Keratinocyte (primary cell): ENCODE measurements at places on chromosomes 3 and 15. TPM values are rescaled to one million over a fixed set of nuclear protein-coding genes. Genes with fewer than 3 reads are reported as not detected.
A peak's percentile ranks its signal among the peaks of the same experiment; 100 is the strongest.

CHAC1 gene
- 6.4 to 7.2 TPM (median 6.9 TPM) in 3 replicates for polyA plus RNA-seq

DAZL gene
- not detected in 3 replicates for polyA plus RNA-seq

C2CD4A gene
- not detected in 3 replicates for polyA plus RNA-seq

GMNC gene
- polyA plus RNA-seq: 0.04 TPM in 1 of 3 replicates, not detected in the others

SEMA5B gene
- 0.03 to 0.28 TPM (median 0.04 TPM) in 3 replicates for polyA plus RNA-seq

DNA sequence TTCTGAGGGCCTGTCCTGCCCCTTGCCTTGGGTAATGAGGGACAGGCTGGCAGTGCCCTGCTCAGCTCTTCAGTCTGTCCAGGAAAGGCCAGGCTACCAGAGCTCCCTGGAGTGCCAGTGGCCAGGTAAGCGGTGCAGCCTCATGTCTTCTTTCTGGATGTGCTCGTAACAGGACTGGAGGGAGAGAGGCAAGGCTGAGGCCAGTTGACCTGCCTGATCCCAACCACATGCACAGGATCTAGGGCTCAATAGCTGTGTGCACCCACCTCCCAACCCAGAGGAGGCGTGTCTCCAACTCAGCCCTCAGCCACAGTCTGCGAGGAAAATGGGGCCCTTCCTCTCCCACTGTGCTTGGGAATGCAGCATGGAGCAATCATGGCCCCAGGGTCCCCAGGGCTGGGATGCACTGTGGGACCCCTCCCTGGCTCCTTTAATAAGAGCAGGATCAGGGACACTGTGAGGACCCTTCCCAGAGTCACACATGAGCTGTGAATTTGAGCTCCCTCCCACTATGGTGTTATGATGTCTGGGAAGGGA lies 22.5 kb downstream of the ALS2CL start:
- H3K36me3 ChIP-seq: peaks cover 27% of the 10 kb centered on the region
- no peaks in the 10 kb centered on the region for H3K4me1 ChIP-seq
- no peak for DNase-seq
- H3K27me3 ChIP-seq: no peaks in the 10 kb centered on the region

DNA sequence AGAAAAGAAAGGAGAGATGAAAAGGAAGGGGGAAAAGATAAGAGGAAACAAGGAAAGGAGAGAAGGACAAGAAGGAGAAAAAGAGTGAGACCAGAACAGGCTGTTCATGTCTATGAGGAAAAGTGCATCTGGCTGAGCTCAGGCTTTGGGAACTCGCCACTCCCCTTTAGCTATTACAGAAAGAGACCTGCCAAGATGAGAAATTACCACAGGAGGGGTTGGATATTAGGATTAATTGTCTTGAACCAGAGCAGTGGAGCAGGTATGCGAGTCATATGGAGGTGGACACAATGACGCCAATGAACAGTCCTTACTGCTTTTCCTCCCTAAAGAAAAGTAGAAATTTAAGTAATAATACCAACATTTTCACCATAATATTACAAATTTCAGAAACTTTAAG lies 577.0 kb upstream of the ARRDC4 start:
- no peak overlapping the region for H3K4me3 ChIP-seq
- H3K27me3 ChIP-seq: no peaks in the 10 kb centered on the region
- DNase-seq: no peak

- no peak for DNase-seq
- no peaks in the 10 kb centered on the region for H3K27me3 ChIP-seq
- H3K27ac ChIP-seq: no peak overlapping the region
- no peak overlapping the region for H3K4me3 ChIP-seq
- no peaks in the 10 kb centered on the region for H3K36me3 ChIP-seq
Observed at GRCh38 chr15:29449136-29449535, 179.5 kb upstream of the NSMCE3 start.

DNA sequence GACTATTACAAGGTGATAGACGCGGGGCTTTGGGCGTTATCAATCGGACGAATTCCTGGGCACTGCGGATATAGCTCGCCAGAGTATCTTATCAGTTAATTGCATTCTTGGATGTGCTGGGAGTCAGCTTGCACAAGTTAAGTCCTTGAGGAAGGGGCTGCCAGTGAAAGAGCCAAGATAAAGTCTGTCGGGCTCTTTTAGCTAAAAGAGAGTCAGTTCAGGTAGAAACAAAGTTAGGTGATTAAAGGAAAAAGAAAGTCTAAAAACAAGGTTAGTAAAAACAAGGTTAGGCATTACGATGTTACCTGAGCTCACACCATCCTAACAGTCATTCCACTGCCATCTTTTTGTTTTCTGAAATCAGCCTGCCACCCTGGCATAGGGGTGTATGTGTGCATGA lies 6.1 kb upstream of the MCF2L2 start:
- no peak overlapping the region for H3K4me3 ChIP-seq
- H3K27me3 ChIP-seq: peaks cover 13% of the 10 kb centered on the region

DNA sequence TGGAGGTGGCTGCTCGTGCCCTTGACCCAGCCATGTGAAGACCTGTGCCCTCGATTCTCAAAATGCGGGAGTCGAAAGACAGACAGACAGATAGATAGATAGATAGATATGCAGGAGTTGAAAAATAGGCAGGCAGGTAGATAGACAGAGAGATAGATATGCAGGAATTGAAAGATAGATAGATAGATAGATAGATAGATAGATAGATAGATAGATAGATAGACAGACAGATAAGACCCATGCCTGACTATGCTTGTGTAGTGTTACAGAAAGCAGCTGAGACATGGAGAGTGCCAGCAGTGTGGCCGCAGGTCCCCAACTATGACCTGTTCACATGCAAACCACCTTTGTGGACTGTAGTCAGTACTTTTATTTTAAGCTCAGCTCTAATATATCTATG lies 17.2 kb downstream of the GPD1L start:
- DNase-seq: no peak
- no peaks in the 10 kb centered on the region for H3K4me1 ChIP-seq
- H3K4me3 ChIP-seq: no peak overlapping the region
- no peak overlapping the region for H3K27ac ChIP-seq
- no peaks in the 10 kb centered on the region for H3K36me3 ChIP-seq
- no peaks in the 10 kb centered on the region for H3K27me3 ChIP-seq

GRCh38 chr3:72633534-72633933 lies 214.7 kb downstream of the SHQ1 start:
- no peak for DNase-seq
- H3K27ac ChIP-seq: no peak overlapping the region
- H3K4me1 ChIP-seq: peaks cover 14% of the 10 kb centered on the region
- peaks cover 10% of the 10 kb centered on the region for H3K27me3 ChIP-seq
- no peaks in the 10 kb centered on the region for H3K36me3 ChIP-seq
- no peak overlapping the region for H3K4me3 ChIP-seq

- no peaks in the 10 kb centered on the region for H3K27me3 ChIP-seq
- peak overlapping the region; percentile 30 for H3K27ac ChIP-seq
- no peaks in the 10 kb centered on the region for H3K36me3 ChIP-seq
- peaks cover 44% of the 10 kb centered on the region for H3K4me1 ChIP-seq
- H3K4me3 ChIP-seq: no peak overlapping the region
Observed at GRCh38 chr3:156808025-156808424, 18.1 kb upstream of the LEKR1 start.

- peaks cover 22% of the 10 kb centered on the region for H3K4me1 ChIP-seq
- no peaks in the 10 kb centered on the region for H3K36me3 ChIP-seq
- H3K27me3 ChIP-seq: no peaks in the 10 kb centered on the region
Observed at GRCh38 chr3:172524611-172525010, 1.4 kb upstream of the TNFSF10 start.

DNA sequence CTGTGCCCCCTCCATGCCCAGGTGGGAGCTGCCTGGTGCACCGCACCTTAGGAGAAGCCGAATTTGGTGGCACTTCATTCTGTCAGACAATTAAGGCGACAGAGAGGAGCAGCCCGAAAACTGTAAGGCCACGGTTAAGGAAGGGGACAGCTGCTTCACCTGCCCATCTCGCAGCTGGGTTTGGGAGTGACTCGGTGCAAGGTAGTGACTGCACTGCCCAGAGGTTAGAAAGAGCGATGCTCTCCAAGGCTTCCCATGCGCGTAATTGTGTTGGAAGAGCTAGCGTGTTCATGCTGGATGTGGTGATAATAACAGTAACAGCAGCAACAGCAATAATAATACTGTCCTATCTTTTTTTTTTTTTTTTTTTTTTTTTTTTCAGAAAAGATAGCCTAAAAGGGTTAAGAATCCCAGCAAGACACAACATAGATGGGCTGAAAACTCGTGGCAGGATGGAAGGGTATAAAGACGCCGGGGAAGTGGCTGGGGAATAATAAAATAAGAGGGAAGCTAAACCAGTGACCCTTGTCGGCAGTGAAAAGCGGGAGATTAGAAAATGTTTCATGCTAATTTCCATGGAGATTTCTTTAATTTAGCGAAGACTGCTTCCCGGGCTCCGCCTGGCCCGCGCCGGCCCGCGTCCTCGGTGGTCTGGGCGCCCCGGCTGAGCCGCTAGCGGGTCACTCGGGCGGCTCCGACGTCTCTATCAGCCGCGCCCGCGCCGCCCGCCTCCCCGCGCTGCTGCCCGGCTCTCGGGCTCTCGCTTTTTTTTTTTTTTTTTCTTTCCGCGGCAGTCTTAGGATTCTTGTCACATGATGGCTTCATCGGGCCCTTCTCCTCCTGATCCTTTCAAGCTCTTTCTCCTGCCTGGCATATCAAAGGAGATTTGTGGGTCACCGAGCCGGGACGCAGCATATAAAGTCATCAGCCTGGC lies 617.1 kb downstream of the NR2F2 start:
- no peak for DNase-seq
- peaks cover 10% of the 10 kb centered on the region for H3K27me3 ChIP-seq
- H3K4me3 ChIP-seq: no peak overlapping the region

DNA sequence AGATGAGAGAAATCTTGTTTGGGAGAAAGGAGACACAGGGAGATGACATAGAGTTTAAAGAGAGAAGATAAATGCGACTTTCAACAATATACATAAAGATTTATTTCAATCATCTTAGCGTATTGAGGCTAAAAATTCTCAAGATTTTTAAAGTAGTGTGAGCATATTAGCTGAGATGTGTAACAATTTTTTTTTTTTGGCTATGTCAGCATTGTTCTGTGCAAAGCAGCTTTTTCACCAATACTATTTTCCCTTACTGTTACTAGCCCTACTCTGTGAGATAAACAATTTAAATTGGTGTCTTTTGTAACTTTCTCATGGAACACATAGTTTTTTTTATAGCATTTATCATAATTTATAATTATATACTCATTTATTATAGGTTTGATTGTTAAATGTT lies 185.2 kb upstream of the ZNF385D start:
- no peaks in the 10 kb centered on the region for H3K27me3 ChIP-seq
- H3K4me1 ChIP-seq: no peaks in the 10 kb centered on the region
- H3K36me3 ChIP-seq: no peaks in the 10 kb centered on the region
- H3K4me3 ChIP-seq: no peak overlapping the region
